Natural killer cell (primary cell): ENCODE measurements at places on chromosomes 7 and 10. TPM values are rescaled to one million over a fixed set of nuclear protein-coding genes. Genes with fewer than 3 reads are reported as not detected.

GRCh38 chr10:64497306-64497705 lies 976.1 kb downstream of the REEP3 start:
- H3K4me3 ChIP-seq = no peak overlapping the region
- no peaks in the 10 kb centered on the region for H3K4me1 ChIP-seq
- H3K36me3 ChIP-seq = no peaks in the 10 kb centered on the region

DNA sequence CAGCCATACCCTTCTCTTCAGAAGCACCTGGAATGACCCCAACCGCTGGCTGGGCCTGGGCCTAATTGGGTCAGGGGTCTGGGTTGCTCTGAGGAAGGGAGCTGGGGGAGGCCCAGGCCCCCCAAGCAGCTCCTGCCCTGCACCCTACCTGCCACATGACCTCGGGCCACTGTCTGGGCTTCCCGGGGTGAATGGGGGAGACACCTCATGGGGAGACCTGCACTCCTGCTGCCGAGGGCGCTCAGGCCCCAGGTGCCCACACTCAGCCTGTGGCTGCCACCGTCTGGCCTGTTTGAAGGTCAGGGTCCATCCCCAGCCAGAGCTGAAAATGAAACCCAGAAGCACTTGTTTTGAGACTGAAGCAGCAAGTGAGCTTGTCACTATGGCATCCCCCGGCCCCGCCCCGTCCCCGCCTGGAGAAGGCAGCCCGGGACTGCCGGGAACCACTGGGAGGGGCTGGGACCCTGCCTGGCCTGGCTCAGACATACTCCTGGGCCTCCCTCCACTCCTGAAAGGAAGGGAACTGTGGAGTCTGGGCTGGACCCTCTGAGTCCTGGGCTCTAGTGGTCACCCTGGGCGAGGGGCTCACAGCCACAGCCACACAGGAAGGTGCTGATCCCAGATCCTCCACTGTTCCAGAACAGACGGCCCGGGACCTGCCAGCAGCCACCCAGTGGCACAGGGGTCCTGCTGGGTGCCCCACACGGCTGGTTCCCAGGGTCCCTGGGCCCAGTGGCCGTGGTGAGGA lies 7.4 kb upstream of the MICALL2 start:
- H3K27me3 ChIP-seq = no peaks in the 10 kb centered on the region

- no peak for DNase-seq
- H3K27ac ChIP-seq = no peak overlapping the region
- H3K36me3 ChIP-seq = no peaks in the 10 kb centered on the region
- no peak overlapping the region for H3K4me3 ChIP-seq
- H3K27me3 ChIP-seq = no peaks in the 10 kb centered on the region
- H3K4me1 ChIP-seq = no peaks in the 10 kb centered on the region
Observed at GRCh38 chr7:88268051-88268450, 38.6 kb downstream of the STEAP4 start.

NPVF gene
- not detected for total RNA-seq

PNLIPRP1 gene
- not detected for total RNA-seq

FANK1 gene
- not detected for total RNA-seq

BBIP1 gene
- total RNA-seq = 27.2 TPM

DNA sequence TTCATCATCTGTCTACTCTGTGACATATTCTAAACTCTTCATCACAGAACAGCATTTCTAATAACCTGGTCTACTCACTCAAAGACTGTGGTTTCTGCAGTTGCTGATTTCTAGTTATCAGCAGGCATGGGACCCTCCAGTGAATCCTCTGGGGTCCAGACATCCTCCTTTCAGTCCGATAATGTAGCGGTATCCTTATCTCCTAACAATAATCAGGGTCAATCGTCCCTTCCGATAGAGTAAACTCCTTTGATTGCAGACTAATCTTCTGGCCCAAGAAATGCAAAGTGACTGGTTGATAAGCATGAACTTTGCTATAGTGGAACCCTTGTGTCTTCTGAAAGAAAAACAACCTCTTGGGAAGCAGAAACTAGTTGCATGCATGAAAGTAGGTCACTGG lies 1209.8 kb upstream of the CELF2 start:
- H3K27ac ChIP-seq = no peak overlapping the region
- no peaks in the 10 kb centered on the region for H3K36me3 ChIP-seq
- no peaks in the 10 kb centered on the region for H3K27me3 ChIP-seq
- no peak for DNase-seq
- no peaks in the 10 kb centered on the region for H3K4me1 ChIP-seq

NEUROD6 gene
- not detected for total RNA-seq

GRCh38 chr7:92748495-92748894 lies 87.9 kb downstream of the CDK6 start:
- no peaks in the 10 kb centered on the region for H3K27me3 ChIP-seq
- H3K36me3 ChIP-seq = no peaks in the 10 kb centered on the region
- no peak overlapping the region for H3K4me3 ChIP-seq

FAM13C gene
- total RNA-seq = not detected

GFRA1 gene
- not detected for total RNA-seq

DNA sequence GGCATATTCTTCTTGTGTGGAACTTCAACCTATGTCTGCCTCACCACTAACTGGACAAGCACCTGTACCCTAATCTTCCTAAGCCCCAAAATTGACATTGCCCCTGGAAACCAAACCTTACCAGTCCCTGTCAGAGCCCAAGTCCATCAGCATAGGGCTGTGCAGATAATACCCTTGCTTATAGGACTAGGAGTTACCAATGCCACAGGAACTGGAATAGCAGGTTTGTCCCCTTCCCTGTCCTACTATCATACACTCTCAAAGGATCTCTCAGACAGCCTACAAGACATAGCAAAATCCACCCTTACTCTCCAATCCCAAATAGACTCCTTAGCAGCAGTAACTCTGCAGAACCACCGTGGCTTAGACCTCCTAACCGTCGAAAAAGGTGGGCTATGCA lies 19.8 kb downstream of the ZNF107 start:
- H3K4me3 ChIP-seq = no peak overlapping the region
- DNase-seq = no peak
- H3K36me3 ChIP-seq = peaks cover 53% of the 10 kb centered on the region
- H3K27me3 ChIP-seq = no peaks in the 10 kb centered on the region
- H3K4me1 ChIP-seq = peaks cover 13% of the 10 kb centered on the region

DNA sequence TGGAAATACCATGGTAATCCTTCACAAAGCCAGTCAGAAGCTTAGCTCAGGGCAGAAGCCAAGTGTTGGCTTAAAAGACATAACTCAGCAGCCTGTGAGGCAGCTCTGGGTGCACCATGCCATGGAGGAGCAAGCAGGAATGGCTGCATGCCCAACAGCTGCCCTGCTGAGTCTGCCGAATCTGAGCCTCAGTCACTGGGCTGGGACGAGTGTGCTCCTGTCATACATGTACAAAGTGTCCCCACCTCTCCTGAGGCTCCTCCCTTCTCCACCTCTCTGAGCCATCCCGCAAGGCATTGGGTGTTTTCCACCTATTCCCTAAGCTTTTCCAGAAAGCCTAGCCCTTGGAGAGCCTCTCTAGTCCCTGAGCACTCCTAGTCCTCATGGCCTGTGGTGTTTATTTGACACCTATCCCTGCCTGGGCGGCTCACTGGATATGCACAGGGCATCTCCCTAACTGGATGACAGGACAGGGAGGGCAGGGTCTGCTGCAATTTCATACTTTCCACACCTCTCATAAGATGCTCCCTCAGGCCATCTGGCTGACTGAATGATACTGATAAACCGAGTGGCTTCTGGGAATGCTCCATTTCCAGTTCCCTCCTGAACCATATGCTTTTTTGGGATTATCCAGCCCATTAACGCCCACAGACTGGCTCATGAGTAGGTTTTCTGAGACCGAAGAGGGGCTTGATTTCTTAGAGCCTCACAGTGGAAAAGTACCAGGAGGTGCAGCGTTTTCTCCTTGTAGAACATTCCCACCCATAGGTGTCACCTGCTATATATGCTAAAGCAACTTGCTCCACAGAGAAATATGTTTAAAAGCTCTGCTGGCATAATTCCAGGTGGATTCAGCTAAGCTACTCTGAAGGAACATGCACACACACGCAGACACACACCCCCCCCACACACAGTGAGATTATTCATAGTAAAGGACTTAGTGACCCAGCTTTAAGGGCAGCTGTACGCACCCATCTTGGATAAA lies 199.3 kb downstream of the SNX10 start:
- DNase-seq = no peak
- no peak overlapping the region for H3K27ac ChIP-seq
- no peaks in the 10 kb centered on the region for H3K4me1 ChIP-seq
- no peaks in the 10 kb centered on the region for H3K27me3 ChIP-seq
- H3K4me3 ChIP-seq = no peak overlapping the region
- no peaks in the 10 kb centered on the region for H3K36me3 ChIP-seq

- no peaks in the 10 kb centered on the region for H3K27me3 ChIP-seq
- peak overlapping the region; percentile 19 for H3K27ac ChIP-seq
- peaks cover 10% of the 10 kb centered on the region for H3K36me3 ChIP-seq
- no peak overlapping the region for H3K4me3 ChIP-seq
- H3K4me1 ChIP-seq = peaks cover 37% of the 10 kb centered on the region
- DNase-seq = peak; percentile 35
Observed at GRCh38 chr10:69348816-69349541, 67.7 kb downstream of the TACR2 start.

DNA sequence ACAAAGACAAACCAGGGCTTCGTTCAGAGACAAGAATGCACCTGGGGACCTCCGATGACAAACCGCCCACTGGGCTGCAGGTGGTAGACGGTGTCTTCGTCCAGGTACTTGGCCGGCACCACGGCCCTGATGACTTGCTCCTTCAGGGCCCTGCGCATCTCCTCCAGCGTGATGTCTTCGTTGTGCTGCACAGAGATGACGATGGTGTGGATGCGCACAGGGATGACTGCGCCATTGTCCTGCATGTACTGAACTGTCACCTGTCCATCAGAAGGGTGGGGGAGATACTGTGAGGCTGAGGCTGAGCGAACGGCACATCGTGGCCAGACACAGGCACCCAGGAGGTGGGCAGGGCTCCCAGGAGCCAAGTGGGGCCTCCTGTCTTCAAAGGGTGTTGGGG lies 13.1 kb downstream of the MAT1A start:
- H3K4me1 ChIP-seq = no peaks in the 10 kb centered on the region
- no peaks in the 10 kb centered on the region for H3K36me3 ChIP-seq
- H3K4me3 ChIP-seq = no peak overlapping the region
- H3K27ac ChIP-seq = no peak overlapping the region

GRCh38 chr10:33698033-33698432 lies 363.6 kb upstream of the NRP1 start:
- H3K36me3 ChIP-seq = no peaks in the 10 kb centered on the region
- H3K4me1 ChIP-seq = no peaks in the 10 kb centered on the region
- DNase-seq = no peak
- H3K4me3 ChIP-seq = no peak overlapping the region
- no peak overlapping the region for H3K27ac ChIP-seq

DNA sequence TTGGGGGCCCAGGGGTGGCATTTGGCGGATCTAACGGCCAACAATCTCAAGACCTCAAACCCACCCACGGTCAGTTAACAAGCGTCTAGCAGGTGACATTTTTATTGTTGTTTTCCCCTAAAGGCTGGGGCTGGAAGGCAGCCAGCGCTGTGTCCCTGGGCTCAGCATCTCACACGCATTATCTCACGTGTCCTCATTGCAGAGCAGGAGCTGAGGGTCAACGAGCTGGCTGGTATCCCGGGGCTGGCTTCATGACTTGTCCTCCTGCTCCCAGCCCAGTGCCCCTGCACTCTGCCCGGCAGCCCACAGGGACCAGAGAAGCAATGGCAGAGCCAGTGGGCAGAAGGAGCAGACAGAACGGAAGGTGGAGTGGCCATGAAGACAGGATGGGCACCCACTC lies 54.4 kb upstream of the TMEM273 start:
- H3K36me3 ChIP-seq = no peaks in the 10 kb centered on the region
- H3K27me3 ChIP-seq = no peaks in the 10 kb centered on the region
- peaks cover 4% of the 10 kb centered on the region for H3K4me1 ChIP-seq

DNA sequence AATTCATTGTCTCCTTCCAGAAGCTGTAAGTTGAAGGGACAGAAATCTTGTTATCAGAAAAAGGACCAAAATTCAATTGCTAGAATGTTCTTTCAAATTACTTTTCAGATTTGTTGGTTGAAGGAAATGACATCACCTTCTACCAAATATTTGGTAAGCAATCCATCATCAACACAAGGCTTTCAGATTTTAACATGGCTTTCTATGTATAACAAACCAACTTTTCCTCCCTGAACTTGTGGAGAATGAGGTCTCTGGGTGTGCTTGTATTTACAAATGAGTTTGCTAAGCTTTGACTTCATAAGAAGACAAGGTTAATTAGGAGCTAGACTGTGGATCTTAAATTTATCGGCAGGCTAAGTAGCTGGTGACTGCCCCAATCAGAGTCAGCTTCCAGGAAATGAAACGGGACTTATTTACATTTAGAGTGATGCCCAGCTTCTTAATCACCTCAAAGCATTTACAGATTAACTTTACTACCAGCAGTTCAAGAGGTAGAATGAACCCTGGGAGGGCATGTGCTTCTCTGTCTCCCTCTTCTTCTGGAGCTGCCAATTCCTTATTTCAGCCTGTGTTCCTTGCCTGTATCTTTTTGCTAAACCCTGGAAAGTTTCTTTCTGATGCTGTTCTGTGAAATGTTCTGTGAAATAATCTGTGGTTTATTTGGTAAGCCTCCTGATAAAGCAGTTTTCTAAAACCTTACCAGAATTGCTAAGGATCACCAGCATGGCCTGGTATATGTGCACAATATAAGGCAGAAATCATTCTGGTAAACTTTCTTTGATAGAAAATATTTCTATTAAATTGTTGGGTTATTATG lies 248.8 kb upstream of the FZD8 start:
- H3K4me3 ChIP-seq = no peak overlapping the region
- H3K27ac ChIP-seq = no peak overlapping the region
- H3K36me3 ChIP-seq = no peaks in the 10 kb centered on the region
- H3K4me1 ChIP-seq = no peaks in the 10 kb centered on the region

DNA sequence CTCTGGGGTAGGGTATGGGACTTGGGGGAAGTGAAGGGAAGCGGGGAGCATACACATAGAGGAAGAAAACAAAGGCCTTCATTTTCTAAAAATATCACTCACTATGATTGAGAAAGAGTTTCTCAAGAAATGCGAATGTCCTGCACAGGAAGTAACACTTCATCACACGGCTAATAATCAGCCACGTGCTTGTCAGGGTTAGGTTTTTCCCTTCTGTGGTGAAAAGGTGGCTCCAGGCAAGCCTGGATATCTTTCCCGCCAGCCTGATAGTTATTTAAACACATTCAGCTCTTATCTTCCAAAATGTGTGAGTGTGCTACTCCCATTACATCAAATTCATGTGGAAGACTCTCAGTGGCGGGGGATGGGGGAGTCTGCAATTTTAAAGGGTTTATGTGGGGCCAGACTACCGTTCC lies 166.4 kb upstream of the ADO start:
- no peak overlapping the region for H3K4me3 ChIP-seq
- peak; percentile 37 for DNase-seq
- peaks cover 50% of the 10 kb centered on the region for H3K4me1 ChIP-seq
- H3K36me3 ChIP-seq = no peaks in the 10 kb centered on the region
- peak overlapping the region; percentile 94 for H3K27ac ChIP-seq
- H3K27me3 ChIP-seq = no peaks in the 10 kb centered on the region

- no peaks in the 10 kb centered on the region for H3K4me1 ChIP-seq
- no peak overlapping the region for H3K4me3 ChIP-seq
- H3K36me3 ChIP-seq = no peaks in the 10 kb centered on the region
Observed at GRCh38 chr10:91328320-91328984, 81.7 kb upstream of the HECTD2 start.

GRCh38 chr10:116049974-116050304 lies 223.1 kb downstream of the GFRA1 start:
- no peak overlapping the region for H3K4me3 ChIP-seq
- no peaks in the 10 kb centered on the region for H3K36me3 ChIP-seq
- no peaks in the 10 kb centered on the region for H3K4me1 ChIP-seq
- H3K27ac ChIP-seq = no peak overlapping the region
- H3K27me3 ChIP-seq = no peaks in the 10 kb centered on the region
- no peak for DNase-seq

EBF3 gene
- total RNA-seq = not detected

SAMD9L gene
- total RNA-seq = 62.4 TPM

AGR3 gene
- not detected for total RNA-seq
